Activated naive CD8-positive, alpha-beta T cell treated with anti-CD3 and anti-CD28 coated beads for 36 hours (primary cell): ENCODE measurements at places on chromosomes 5 and 9. TPM values are rescaled to one million over a fixed set of nuclear protein-coding genes. Genes with fewer than 3 reads are reported as not detected.

PRSS3 gene
- total RNA-seq = not detected

GRCh38 chr9:38434853-38435252, 10.6 kb upstream of the IGFBPL1 start:
- no peak for DNase-seq

CDC20B gene
- not detected for total RNA-seq

SOHLH1 gene
- total RNA-seq = not detected

DNA sequence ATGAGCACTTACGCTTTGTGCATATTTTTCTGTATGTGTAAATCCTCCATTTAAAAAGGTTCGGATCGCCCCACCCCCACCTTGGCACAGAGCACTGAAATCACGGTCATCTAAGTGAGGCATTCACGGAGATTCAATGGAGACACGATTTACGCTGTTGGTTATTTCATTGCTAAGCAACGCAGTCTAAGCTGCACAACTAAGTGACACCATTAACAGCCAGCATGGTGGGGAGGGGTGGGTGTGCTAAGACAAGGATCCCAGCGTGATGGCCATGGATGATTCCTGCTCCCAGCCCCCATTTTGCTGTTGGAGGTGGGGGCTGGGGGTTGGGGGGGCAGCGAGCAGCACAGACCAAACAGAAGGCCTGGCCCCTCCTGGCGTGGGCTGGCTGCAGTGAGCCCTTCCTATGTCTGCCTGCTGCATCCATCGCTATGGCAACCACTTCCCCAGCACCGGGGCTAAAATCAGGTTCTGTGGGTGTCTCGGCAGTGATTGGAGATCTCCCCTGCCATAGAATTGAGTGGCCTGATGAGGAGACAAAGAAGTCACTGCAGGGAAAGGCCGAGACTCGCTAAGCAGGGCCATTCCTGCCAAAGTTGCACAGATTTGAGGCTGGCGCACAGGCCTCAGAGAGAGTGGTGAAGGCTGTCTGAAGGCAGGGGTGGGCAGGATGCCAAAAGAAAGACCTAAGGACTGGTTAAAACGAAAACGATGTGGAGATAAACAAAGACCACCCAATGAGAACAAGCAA, 14.3 kb upstream of the MARCHF6 start:
- no peak for DNase-seq

DNA sequence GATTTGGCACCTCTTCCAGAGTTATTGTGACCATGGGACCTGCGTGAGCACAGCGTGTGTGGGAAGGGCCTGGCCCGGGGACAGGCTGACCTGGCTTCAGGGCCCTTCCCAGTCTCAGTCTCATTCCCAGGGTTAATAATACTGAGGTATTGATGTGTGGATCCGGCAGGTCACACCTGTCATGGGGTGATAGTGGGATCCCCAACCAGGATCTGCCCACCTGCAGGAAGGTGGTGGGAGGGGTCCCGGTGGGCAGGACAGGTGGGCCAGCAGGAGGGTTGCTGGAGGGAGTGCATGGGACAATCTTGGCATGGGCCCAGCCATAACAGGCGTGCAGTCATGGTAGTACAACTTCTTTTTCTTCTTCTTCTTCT, 55.4 kb downstream of the COL15A1 start:
- no peak for DNase-seq

DNA sequence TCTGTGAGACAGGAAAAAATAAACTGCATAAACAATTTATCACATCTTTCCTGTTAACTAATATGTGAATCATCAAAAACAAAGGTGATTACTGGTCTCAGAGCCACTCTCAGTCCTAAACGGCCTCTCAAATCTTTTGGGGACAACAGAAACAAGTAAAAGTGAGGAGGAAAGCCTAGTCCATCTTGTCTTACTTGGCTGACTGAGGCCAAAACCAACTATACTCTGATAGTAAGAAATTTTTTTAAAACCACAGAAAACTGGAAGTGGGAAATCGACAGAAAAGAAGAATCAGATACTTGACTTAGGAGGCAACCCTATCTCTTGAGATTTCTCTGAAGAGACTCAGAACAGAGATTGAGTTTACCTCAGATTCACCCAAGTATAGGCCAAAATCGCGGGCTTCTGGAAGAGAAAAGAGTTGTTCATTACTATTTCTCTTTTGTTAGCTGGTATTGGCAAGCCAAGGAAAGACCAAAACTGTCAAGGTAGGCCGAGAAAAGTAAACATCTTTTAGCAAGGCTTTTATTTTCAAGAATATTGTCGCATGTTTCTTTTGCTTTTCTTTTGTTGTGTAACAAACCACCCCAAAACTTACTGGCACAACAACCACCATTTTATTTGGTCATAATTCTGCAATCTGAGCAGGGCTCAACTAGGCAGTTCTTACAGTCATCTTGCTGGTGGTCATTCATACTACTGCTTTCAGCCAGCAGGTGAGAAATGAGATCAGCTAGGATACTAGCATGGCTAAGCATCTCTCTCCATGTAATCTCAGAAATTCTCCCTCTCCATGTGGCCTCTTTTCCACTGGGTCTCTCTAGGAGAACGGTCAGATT, 46.1 kb downstream of the RFX3 start:
- no peak for DNase-seq

GRCh38 chr5:2166306-2166978, 283.7 kb upstream of the IRX4 start:
- DNase-seq = no peak
